ENCODE measurements at places on chromosomes 13 and 19.

- DNase-seq = peak; percentile 90
Observed at GRCh38 chr19:41297628-41298347, 12.2 kb upstream of the CCDC97 start.

- no peak for DNase-seq
Observed at GRCh38 chr19:48461651-48461981, 6.2 kb downstream of the KCNJ14 start.

- DNase-seq = no peak
Observed at GRCh38 chr19:58129284-58129683, 21.3 kb downstream of the ZNF329 start.

GRCh38 chr19:5817218-5817617, 12.4 kb downstream of the NRTN start:
- no peak for DNase-seq

DNA sequence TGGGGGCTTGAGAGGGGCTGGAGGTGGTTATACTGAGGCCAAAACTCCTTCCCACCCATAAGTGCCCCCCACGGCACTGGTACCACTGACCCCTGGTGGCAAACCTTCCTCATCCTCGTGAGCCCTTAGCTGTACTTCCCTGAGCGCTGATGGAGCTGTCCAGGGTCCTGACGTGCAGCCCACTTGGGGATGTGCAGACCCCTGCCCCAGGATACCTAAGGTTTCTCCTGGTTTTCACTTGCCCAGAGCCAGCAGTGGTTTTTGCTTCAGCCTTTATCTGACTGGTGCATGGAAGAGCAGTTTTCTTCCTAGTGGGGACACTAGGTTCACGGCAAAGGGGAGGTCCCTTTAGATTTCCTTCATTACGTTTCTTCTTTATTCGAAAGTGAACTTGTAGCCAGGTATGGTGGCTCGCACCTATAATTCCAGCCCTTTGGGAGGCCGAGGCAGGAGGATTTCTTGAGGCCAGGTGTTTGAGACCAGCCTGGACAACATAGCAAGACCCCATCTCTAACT, 28.7 kb upstream of the KCTD15 start:
- peak; percentile 22 for DNase-seq

- DNase-seq = no peak
Observed at GRCh38 chr13:110826861-110827672, 87.8 kb downstream of the ANKRD10 start.

GRCh38 chr19:50357178-50358100, 8.0 kb downstream of the NAPSA start:
- DNase-seq = peak; percentile 93

DNA sequence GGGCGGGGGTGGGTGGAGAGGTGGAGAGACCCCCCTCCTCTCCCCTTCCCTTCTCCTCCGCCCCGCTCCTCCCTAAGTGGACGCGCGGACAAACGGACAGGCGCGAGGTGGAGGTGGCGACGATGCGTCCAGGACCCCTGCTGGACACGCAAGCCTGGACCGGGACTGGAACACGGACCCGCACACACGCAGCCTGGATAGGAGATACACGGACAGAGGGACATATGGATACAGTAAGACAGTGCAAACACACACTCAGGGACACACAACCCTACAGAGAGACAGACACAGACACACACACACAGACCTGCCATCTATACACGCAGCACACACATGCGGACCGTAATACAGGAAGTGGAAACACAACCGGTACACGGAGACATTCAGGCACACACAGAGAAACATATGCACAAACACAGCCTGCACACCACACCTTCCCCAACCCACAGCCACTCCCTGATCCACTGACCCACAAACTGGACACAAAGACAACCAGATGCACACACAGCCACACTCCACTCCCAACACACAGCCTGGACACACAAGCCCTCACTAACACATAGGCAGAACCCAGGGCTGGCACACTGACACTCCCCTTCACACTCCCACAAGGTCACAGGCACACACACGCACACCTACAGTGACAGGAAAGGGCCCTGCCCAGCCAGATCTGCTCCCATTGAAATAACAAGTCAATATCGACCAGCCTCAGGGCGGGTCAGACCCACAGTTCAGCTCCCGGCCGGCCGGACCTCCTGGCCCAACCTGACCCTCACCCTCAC, 696 bp upstream of the ERFL start:
- DNase-seq = peak; percentile 53

DNA sequence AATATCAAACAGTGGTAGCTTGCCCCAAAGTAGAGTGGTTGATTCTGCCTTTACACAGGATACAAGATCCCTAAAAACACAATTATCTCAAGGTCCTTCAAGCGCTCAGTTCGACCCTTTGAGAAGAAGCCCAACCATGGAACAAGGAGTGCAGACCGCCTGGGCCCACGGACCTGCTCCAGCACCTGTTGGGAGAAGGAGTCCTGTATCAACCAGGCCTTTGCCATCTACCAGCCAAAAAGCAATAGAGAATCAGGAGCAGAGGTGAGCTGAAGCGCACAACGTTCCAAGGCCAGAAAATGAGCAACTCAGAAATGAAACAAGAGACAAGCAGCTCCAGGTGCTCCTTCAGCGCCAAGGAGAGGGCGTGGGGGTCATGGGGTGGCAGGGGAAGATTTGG, 6.3 kb upstream of the LILRB3 start:
- no peak for DNase-seq

DNA sequence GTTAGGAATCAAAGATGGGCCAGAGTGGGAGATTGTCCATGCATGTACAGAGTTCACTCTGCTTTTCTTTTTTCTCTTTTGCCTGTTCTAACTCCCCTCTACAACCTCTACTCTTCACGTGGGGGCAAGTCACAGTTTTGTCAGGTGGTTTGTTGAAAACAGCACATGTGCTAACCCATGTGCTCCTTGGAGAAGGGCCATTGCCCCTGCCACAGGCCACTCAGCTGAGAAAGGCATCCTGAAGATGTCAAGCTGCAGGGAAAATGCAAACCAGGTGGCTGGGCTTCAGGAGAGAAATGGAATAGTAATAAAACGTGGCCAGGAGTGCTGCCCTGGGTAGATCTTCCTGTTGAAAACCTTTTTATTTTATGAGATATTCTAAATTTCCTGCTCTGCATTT, 35.3 kb upstream of the SLC10A2 start:
- DNase-seq = no peak

DNA sequence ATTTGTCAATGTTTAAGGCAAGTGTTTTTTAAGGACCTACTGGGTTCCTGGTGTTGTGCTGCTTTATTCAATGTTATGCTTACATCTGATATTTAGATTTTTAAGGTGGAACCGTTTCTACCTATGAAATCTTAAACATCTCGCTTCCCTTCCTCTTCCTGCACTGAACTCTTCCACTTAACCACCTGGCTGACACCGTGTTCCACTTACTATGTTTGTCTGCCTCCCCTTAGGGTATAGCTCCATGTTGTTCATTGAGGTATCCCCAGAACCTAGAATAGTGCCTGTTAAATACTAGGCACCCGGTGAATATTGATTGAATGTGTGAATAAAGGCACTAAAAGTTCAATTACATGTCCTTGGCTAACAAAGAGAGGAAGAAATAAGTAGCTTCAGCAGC, 104.9 kb downstream of the RNF17 start:
- no peak for DNase-seq

- peak; percentile 34 for DNase-seq
Observed at GRCh38 chr19:9009935-9010651, at the start of gene MUC16. Gene MUC16, minus strand, starts transcription at chr19:9010409.

GRCh38 chr13:26007261-26008125, 44.3 kb downstream of the SHISA2 start:
- no peak for DNase-seq

- no peak for DNase-seq
Observed at GRCh38 chr13:27474751-27475268, 24.4 kb upstream of the MTIF3 start.

DNA sequence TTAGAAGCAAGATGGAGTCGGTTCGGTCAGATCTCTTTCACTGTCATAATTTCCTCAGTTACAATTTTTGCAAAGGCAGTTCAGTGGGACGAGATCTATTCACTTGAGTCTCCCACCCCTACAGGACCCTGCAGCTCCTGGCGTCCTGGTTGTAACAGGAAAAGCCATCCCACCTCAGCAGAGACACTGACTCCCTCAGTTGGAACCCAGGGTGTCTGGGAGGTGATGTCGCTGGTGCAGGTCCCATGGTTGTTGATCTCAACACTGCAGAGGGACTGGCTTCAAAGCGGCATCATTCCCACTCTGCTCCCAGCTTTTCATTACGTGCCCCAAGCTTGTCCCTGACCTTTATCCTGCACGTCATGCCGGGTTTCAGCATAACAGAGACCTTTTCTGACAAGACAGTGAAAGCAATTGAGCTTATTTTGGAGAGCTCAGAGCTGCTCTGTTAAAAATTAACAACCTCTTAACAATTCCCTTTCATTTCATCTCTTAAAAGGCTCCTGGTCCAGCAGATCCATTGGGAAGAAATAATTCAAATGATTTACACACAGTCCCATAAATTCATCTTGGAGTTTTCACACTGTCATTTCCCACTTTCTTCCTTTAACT, 17.6 kb upstream of the COG3 start:
- no peak for DNase-seq

DNA sequence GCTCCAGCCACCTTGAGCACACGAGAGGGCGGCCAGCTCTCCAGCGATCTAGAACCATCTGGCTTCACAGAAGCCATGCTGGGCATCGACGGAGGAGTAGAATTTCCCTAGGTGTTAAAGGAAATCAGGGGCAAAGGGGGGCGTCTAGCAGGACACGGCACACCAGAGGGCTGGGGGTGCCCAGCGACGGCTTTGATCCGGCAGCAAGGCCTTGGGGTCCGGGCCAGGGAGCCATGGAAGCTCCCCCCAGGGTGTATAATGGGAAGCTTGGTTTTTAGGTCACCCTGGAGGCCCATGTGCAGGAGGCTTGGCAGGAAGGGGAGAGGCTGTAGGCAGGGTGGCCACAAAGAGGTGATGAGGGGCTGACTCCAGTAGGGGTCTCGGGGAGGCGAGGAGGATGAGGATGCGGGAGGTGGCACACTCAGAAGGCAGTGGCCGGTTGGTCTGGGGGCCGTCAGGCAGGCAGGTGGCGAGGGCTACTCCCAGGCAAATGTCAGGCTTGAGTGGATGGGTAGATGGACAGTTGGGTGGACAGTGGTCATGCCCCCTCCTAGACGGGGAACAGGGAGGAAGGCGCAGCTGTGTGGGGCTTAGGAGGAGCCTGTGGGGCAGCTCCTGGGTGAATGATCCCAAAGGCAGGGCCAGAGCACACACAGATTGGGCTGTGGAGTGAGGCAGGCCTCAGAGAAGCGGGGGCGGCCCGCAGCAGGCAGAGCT, 5.6 kb downstream of the KMT5C start:
- DNase-seq = no peak

DNA sequence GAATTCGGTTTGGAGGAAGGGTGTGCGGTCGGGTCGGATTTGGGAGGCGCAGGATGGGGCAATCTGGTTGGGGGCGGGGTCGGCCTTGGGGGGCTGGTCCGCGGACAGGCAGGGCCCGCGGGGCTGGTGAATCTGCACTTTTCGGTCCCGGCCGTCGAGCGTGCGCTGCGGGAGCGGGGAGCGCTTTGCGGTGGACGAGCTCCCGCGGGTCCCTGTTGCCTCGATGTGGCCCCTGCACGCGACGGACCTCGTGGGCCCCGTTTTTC, 11.9 kb downstream of the PEAK3 start:
- DNase-seq = no peak
